KG1 (cell line): ENCODE measurements at places on chromosomes 5 and 9.

DNA sequence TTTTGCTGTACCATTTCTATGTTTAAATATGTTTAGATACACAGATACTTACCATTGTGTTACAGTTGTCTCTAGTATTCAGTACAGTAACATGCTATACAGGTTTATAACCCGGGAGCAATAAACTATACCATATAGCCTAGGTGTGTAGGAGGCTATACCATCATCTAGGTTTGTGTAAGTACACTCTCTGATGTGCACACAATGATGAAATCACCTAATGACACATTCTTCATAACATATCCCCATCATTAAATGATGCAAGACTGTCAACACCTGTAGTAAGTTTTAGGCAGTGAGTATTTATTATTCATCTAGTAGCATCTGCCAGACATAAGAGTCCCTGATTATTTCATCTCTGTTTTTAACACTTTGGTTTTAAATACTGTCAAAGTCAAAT lies 7.3 kb upstream of the DHFR start:
- DNase-seq, result no peak

- DNase-seq, result peak; percentile 14
These were observed 1.3 kb downstream of the UBE2R2 start for GRCh38 chr9:33818167-33818846.

- no peak for DNase-seq
These were observed 150.7 kb upstream of the RASA1 start for GRCh38 chr5:87116825-87117512.

DNA sequence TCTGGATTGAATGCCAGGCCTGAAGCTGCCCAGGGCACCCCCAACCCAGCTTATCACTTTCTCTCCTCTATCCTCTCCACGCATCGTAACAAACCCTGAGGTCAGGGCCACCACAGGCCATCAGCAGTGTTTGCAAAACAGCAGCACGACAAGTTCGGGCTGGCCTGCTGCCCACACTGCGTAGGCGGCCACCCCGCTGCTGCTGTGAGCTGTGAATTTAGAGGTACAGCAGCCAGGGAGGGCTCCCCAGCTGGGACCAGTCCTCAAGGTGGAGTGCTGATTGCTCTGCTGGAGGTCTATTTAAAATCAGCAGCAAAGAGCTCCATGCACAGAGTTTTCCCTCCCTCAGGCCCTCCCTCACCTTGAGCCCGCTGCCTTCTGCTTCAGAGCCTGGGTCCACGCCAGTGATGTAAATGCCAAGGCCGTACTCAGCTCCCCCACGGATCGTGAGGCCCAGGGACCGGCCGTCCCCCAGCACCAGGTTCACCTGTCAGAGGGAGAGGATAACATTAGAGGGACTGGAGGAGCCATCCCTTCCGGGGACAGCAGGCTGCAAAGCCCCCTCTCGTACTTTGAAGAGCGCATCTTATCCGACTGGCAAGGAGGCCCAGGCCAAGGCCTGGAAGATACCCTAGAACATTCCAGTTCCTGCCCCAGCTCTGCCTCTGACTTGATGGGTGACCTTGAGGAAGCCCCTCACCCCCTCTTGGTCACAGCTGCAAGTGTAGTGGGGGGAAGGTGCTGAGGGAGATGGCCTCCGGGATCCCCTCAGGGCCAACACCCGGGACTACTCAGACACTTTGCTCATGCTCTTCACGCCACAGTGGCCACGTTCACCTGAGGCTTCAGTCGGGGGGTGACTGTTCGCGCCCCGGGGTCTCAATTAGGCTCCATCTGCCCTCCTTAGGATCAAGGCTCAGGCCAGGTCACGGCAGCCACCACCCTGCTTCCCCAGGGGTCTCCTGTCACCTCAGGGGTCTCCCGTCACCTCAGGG lies 39.1 kb downstream of the WHRN start:
- no peak for DNase-seq

- DNase-seq, result no peak
These were observed 111.8 kb downstream of the COL23A1 start for GRCh38 chr5:178478370-178478769.

DNA sequence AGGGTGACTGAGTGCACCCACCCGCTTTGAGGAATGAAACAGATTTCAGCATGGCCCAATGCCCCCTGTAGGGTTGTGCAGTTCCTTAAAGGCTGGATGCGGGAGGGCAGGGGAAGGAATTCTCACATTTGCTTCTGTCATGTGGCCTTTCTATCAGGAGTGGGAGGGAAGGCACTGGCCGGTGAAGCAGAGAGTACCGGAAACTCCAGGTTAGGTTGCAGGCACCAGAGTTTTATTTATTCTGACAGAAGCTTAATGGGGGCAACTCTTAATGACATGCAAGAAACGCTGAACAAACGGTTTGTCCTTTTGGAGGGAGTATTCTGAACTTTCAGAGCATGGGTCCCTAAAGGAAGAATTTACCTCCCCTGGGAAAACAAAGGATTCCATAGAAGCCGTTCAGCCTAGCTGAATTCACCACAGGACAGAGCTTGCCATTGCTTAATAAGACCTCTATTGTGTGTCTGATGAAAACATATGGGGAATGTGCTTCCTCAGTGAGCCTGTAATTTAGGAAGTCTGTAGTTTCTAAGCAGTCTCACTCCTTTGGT lies 44.1 kb upstream of the EQTN start:
- DNase-seq, result no peak

GRCh38 chr5:158813275-158813674 lies 286.4 kb downstream of the EBF1 start:
- no peak for DNase-seq

GRCh38 chr9:126631254-126631653 lies 17.5 kb downstream of the LMX1B start:
- no peak for DNase-seq

GRCh38 chr5:56264417-56265025 lies 31.4 kb upstream of the ANKRD55 start:
- no peak for DNase-seq

GRCh38 chr5:10619649-10620048 lies 55.8 kb downstream of the ANKRD33B start:
- DNase-seq, result no peak

DNA sequence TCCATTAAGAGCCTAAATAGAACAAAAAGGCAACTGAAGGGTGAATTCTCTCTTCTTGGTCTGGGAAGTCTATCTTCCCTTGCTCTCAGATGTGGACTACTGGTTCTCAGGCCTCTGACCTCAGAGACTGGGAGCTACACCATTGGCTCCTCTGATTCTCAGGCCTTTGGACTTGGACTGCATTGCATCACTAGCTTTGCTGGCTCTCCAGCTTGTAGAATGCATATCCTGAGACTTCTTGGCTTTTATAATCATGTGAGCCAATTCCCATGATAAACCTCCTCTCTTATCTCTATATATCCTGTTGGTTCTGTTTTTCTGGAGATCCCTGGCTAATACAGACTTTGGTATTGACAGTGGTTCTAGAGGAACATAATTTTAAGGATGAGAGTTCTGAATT lies 89.8 kb downstream of the PSAT1 start:
- no peak for DNase-seq

- DNase-seq, result no peak
These were observed 40.5 kb upstream of the CTSL start for GRCh38 chr9:87685441-87685840.

DNA sequence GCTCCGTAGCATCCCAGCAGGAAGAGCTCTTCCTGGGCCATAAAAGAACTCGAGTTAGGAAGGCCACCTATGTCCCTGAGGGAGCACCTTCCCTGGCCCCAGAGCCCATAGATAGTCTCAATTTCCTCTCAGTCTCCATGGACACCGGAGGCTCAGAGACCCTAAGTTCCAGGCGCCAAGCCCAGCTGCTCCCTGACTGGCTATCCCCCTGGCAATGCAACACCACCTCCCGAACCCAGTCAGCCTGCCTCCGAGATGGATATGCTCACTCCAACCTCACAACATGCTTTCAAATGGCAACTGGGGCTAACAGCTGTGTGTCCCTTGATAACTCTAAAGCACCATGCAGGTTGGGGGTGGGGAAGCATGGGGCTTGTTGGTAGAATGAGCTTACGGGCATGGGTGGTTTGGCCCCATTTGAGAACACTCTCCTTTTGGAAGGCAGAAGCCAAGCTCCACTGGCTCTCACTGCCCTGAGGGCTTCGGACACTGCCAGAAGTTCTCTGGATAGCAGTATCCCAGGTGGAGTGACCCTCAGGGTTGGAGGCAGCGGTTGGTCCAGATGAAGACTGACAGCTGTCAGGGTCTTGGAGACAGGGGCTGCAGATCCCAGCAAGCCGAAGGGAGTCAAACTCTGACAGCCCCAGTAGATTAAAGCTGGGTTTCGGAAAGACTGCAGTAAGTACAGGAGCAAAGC lies 165.3 kb downstream of the PAX5 start:
- no peak for DNase-seq

DNA sequence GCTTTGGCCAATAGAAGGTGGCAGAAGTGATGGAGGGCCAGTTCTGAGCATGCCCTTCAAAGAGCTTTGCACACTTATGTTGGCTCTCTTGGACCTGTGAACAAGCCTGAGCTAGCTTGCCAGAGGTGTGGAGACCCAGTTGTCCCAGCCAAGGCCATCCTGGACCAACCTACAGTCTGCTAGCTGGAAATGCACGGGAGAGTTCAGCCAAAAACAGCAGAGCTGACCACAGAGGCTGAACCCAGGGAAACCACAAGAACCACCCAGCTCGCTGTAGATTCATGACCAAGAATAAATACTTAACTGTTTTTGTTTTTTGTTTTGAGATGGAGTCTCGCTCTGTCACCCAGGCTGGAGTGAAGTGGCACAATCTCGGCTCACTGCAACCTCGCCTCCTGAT lies 65.4 kb upstream of the HAND1 start:
- DNase-seq, result no peak

- no peak for DNase-seq
These were observed 818.6 kb downstream of the CDH18 start for GRCh38 chr5:19169426-19169825.

GRCh38 chr9:104836235-104836634 lies 72.3 kb downstream of the NIPSNAP3B start:
- peak; percentile 15 for DNase-seq

DNA sequence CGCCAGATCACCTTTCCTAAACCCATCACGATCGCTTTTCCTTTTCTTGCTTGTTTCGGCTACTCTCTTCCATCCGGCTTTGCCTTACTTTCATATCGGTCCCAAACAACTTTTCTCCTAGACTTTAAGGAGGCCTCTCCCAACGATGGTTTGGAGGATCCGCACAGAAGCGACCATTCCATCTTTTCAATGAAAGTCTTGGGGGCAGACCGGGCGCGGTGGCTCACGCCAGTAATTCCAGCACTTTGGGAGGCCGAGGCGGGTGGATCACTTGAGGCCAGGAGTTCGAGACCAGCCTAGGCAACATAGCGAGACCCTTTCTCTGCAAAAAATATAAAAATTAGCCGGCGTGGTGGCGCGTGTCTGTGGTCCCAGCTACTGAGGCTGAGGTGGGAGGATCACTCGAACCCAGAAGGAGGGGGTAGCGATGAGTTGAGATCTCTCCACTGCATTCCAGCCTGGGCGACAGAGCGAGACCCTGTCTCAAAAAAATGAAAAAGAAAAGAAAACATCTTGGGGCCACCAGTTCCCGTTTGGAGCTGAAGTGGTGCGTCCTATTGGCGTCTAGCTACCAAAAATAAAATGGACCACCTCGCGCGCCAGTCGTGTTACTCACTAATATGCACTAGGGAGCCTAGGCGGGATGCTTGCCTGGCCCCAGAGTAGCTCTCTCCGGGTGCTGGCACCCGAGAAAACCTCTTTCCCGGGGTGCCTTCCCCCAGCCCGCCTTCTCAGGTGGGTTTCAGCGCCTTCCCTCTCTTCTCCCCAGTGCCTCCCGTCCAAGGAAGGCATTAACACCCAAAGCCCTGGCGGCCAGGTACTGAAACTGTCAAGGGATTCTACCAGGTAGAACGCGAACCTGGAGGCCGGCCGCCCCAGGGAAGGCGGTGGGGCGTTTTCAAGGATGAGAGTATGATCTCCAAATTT lies 800 bp upstream of the AP3B1 start:
- DNase-seq, result no peak

- DNase-seq, result no peak
These were observed 68.0 kb upstream of the MAMDC2 start for GRCh38 chr9:69975681-69976080.

DNA sequence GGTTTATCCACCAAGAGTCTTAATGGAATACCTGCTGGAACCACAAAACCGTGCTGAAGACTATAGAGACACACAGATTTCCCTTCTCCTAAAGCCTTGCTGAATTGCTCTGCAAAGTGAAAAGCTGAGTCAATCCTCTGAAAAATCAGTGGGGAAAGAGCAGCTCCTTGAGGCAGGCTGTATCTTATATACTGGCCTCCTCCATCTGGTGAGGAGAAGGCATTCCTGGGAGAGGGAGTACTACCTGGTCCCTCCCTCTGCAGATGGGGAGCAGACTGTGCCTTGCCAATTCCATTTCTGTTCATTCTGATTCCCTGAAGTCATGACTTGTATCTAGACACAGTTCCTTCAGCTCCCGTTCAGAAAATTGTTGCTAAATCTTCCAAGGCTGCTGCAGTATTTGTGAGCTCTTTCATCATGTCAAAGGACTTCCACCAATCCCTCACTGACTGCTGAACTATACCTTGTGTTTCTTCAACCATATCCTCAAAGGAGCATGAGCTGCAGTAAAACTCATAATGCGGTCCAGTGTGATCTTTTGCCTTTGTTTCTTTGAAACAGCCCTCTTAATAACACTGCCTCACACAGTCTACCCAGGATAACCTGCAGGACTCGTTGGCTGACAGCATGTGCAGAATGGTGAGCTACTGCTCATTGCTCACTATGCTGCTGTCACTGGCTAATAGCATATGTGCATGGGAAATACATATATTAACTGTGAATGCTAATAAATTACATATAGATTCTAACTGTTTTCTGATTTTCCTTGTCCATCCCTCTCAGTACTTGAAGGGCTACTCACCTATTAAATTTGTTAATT lies 84.5 kb downstream of the FOXD1 start:
- no peak for DNase-seq

- DNase-seq, result no peak
These were observed 47.7 kb upstream of the FUBP3 start for GRCh38 chr9:130531670-130532069.

GRCh38 chr5:160685219-160685618 lies 166.8 kb downstream of the ATP10B start:
- no peak for DNase-seq

DNA sequence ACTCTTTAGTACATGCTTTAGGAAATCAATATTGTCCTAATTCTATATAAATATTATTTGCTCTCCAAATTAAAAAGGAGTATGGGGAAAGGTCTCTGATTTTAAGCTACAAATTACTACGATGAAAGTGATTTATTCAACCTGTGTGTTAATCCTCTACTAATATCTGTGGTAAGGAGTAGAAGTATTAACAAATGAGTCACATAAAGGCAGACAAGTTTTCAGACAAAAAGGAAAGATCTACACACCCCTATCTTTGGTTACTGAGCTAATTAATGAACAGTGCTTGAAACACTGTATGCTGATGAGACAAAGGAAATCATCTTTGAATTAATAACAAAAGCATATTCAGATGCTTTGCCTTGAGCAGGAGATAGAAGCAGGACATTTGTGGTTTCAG lies 15.9 kb downstream of the LOX start:
- no peak for DNase-seq

DNA sequence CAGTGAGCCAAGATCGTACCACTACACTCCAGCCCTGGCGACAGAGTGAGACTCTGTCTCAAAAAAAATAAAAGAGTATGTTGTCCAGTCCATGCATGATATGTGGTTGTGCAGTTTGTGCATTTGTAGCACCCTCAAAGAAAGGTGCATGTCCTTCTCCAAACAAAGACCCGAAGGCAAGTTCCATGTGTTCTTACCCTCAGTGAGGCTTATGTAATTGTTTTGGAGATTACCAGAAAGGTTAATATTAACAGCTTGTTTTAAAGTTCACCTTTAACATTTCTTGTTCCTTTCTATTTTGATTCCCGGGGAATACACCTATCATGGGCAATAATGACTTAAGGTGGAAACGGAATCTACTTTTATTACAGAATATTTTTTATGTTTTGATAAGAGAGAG lies 22.3 kb downstream of the KIAA1191 start:
- no peak for DNase-seq
